ENCODE measurements at places on chromosomes 6 and 20.

- peak; percentile 85 for DNase-seq
Measured at GRCh38 chr6:42166444-42167141, 6.6 kb upstream of the GUCA1A start.

- no peak for DNase-seq
Measured at GRCh38 chr20:48676125-48676524, 151.7 kb downstream of the PREX1 start.

DNA sequence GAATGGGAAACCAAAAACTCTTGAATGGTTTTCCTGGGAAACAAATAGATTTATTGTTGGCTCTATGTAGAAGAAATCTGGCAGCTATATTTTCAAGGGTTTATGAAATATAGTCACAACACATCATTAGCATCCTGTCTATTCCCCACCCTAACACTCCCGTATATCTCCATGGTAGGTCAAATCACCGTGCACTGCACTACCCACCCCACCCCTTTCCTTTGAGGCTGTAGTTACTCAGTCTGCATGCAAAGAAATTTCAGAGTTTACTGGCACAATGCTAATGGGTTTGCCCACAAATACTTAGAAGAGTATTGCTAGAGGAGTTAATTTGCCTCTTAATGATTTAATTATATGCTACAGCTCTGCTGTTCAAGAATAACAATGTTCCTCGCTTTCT, 329.1 kb upstream of the TSHZ2 start:
- no peak for DNase-seq

DNA sequence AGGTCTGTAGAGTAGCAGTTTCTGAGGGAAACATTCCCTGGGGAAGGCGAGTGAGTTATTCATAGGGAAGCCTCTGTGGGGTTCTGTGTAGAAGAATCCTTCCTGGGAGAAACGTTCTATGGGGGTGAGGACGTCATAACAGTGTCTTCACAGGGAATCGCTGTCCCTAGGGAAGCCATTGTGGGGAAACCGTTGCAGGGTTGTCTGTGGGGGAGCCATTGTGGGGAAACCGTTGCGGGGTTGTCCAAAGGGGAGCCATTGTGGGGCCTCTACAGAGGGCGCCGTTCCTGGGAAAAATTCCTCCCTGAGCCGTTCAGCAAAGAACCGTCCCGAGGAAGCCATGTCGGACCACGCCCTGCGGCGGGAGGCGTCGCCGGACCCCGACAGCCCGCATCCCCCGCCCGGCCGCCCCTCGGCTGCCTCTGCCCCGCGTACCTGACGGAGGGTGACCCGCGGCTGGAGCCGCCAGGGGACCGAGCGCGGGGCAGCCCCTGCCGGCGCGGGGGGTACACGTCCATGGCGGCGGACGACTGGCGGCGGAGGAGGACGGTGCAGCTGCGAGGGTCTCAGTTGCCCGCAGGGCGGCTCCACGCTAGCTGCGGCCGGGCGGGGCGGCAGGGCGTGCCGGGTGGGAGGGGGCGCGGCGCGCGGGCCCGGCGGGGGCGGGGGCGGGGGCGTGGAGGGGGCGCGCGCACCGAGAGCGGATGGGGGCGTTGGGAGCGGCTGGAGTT, at the start of gene DNAAF9:
Gene DNAAF9, minus strand, starts transcription at position 630 of the 731 bp plus-strand sequence. Its CDS starts 112 bp downstream, at position 518.
- DNase-seq, result peak; percentile 68

DNA sequence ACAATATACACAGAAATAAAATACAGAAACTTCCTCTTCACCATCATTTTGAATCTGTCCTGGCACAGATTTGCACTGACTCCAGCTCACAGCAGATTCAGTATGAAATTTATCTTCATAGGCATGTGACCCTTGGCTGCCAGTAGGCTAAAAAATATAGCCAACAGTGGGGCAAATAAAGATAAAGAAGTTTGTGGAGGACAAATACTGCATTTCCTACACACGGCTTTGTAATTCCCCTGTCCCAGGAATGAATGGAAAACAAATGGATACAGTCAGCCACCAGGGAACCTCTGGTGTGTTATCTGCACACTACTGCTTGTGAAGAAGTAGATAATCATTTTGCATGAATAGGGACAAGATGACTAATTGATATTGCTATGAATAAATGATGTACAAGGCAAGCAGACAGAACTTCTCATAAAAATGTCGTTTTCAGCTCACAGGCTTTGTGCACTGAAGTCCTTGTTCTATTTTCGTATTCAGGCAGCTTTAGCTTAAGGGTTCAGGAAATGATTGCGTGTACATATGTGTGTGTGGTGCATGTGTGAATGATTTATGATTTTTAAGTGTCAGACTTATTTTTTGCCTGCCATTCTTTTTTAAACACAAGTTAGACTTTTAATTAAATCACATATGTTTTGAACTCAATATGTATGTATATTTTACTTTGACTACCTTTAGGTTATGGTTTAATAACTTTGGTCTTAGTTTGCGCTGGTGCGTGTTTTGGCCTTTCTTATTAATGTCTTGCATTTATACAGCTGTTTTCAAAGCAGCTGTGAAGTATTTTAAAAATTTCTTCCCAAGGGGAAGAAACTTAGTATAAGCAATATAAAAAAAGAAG, 543.8 kb upstream of the JAG1 start:
- no peak for DNase-seq

DNA sequence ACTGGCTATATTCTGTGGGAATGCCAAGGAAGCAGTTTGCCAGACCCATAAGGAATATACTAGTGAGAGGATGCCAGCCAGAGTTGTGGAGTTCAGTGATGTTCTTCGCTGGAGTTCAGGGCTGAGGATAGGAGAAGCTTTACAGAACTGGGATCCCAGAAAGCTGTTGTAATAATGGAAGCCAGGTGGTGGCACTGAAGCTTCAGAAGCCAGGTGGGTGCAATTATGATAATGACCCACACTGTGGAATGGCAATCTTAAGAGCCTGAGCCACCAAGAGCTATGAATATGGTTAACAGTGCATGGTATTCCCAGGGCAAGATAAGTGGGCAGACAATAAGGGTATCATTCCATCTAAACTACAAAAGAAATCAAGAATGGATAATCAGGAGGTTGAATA, 25.1 kb upstream of the ENPP1 start:
- no peak for DNase-seq

- no peak for DNase-seq
Measured at GRCh38 chr6:118509009-118509617, 39.0 kb upstream of the PLN start.

- no peak for DNase-seq
Measured at GRCh38 chr20:53737396-53738038, 143.9 kb upstream of the ZNF217 start.

DNA sequence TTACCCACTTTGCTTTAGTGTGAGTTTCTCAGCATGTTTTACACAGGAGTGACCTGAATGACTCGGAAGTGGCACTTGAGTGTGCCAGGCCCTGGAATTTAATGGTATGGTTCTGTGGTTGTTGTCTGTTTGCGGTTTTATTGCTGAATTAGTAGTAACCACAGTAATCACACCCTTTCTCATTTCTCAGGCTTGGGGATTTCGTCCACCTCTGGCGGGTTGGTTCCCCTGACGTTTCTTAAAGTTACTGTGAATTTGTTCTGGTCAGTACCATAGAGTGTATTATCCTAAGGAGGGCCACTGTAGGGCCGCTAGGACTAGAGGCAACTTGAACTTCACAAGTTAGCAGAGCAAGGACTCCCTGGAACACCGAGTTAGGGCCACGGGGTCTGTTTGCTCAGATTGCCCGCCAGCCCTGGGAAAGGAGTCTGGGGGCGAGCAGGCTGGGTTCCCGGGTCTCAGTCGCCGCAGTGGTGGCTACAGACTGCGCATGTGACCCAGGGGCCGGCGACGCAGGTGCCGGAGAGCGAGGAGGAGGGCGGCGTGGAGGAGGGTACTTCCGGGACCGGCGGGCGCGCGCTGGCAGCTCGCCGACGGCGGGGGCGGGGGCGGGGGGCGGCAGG, 546 bp upstream of the KLHL32 start:
- no peak for DNase-seq

GRCh38 chr20:11249683-11250082, 575.9 kb upstream of the JAG1 start:
- DNase-seq, result no peak

GRCh38 chr6:169862892-169863525, 111.6 kb downstream of the ERMARD start:
- DNase-seq, result no peak

DNA sequence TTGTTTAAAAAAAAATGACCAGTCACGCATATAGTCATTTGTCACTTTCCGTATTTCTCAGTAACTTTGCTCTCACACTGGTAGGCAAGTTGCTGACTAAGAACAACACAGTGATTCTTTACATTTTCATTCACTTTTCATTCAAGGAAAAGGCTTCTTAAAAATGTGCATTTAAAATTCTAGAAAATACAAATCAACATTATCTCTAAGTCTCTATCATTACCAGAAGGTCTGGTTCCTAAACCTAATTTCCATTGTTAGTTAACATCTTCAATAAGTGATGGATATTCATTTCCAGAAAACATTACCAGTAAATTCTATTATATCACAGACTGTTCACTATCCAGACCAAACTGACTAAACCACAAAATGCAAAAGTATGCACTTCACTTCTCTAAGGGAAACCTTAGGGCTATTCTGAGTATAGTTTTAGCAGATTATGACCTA, 115.3 kb downstream of the AHI1 start:
- no peak for DNase-seq

- no peak for DNase-seq
Measured at GRCh38 chr20:3560578-3560977, 89.8 kb downstream of the ATRN start.

DNA sequence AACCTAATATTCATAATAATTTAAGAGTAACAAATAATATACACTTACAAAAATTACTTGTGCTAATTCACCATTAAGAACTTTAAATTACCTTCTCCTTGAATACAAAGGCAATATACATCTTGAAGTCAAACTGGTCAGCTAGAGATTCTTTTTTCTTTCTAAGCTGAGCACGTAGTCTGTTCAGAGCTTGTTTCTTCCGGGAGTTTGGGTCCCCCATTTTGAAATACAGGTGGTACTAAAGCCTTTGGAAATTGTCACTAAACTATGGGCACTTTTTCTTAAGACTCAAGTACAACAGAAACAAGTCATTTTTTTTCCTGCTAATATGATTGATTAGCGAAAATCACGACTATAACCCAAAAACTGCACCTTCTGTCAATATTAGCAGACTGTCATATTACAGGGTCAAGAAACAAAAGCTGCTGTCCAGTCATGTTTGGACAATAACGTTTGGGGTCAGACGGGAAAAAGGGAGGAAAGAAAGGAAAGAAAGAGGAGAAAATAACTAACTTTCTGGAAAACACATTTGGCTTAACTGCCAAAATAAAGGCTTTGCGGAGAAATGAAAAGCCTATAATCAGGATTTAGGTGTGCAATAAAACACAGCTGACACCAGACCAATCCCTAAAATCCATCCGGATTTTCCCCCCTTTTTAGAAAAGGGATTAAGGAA, 367 bp downstream of the C6orf62 start:
- no peak for DNase-seq

DNA sequence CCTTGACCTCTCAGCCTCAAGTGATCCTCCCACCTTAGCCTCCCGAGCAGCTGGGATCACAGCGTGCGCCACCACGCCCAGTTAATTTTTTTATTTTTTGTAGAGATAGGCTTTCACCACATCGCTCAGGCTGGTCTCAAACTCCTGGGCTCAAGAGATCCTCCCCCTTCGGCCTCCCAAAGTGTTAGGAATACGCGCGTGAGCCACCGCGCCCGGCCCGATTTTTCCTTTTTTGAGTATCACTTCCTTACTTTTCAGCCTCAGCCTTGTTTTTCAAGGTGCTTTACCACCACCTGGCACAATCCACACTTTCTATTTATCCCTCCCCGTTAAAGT, 791 bp upstream of the STX11 start:
- no peak for DNase-seq

DNA sequence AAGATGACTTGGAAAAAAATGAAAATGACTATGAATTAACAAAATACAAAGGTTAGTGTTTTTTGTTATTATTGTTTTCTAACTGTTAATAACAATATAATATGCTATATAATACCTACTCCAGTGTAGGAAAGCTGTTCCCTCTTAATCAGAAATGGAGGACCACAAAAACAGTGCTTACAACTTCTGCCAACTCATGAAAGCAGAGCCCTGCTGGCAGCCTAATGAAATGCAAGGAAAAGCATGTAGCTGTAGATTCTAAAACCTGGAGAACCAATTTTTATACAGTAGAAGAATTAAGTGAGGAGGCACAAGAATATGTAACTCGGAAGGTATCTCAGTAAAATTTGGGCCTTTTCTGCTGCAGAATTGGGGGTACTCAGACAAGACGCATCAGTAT, 29.4 kb downstream of the PHIP start:
- DNase-seq, result no peak

- no peak for DNase-seq
Measured at GRCh38 chr6:24458134-24458533, 31.2 kb downstream of the GPLD1 start.

- DNase-seq, result no peak
Measured at GRCh38 chr20:50032955-50033666, 50.3 kb downstream of the SNAI1 start.

DNA sequence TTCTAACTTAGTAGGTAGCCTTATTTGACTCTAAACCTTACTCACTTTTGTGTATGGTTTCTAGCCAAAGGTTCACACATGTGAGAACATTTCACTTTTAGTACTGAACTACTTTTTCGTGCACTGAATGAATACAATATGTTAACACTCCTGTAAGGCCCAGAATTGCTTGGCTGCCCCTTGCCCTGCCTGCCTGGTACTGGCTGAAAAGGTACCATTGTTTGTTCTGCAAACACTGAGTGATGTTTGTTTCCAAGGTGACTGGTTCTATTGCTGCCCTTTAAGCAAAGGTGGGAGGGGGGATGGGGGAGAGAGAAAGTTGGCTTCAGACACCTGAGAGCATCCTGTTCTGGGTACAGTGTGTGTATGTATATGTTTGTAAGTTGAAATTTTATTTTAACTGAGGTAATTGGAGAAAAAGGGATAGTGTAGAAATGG, 31.2 kb downstream of the RREB1 start:
- DNase-seq, result peak; percentile 21

DNA sequence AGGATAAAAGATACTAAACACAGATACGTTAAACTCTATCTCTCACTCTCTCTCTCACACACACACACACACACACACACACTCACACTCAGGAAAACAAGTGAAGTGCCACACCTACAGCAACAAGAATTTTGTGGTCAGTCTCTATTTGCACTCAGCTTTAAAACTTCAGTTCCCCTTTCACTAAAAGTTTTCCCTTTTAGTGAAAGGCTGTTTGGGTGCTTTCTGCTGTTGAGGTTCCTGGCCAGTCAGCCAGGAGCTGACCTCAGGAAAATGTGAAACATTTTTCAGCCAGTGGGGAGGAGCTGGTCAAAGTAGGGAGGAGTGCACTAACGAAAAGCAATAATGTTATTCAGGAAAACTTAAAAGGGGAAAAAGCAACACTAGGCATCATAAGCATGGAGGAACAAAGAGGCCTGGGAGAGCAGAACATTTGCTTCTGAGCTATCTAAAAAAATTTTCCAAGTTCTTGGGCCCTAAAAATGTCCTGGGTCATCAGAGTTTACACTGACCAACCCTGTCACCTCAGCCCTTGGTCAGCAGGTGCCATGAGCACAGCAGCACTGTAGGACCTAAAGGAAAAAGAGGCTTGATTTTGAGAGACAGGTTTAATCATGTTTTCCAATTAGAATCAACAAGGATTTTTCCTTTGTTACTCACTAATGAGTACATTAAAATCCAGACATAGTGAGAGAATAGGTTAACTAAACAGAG, 30.7 kb upstream of the NT5E start:
- DNase-seq, result no peak

GRCh38 chr20:38084425-38084951, 50.9 kb downstream of the RPRD1B start:
- no peak for DNase-seq

GRCh38 chr6:151240791-151241642, 1.2 kb downstream of the AKAP12 start:
- DNase-seq, result peak; percentile 33

- DNase-seq, result no peak
Measured at GRCh38 chr6:139308286-139308916, 16.6 kb upstream of the TXLNB start.

GRCh38 chr6:167888098-167888497, 61.4 kb downstream of the AFDN start:
- DNase-seq, result no peak
